Bronchial smooth muscle cell (primary cell): ENCODE measurements at places on chromosomes 4 and X. TPM values are rescaled to one million over a fixed set of nuclear protein-coding genes. Genes with fewer than 3 reads are reported as not detected.

The ANXA10 gene
- total RNA-seq: 4.6 and 7.4 TPM in 2 replicates

The SYTL5 gene
- total RNA-seq: 0.60 and 1.6 TPM in 2 replicates

The MTMR8 gene
- total RNA-seq: 0.32 and 1.2 TPM in 2 replicates

The MAGEB1 gene
- not detected in 2 replicates for total RNA-seq

The L1CAM gene
- 0.09 and 0.32 TPM in 2 replicates for total RNA-seq

The COL25A1 gene
- total RNA-seq: 0.16 and 0.34 TPM in 2 replicates

The CXorf49 gene
- total RNA-seq: not detected in 2 replicates

The SH2D1A gene
- not detected in 2 replicates for total RNA-seq

The SLC4A4 gene
- 7.7 and 8.5 TPM in 2 replicates for total RNA-seq

The MOB1B gene
- 4.2 and 8.7 TPM in 2 replicates for total RNA-seq
